ENCODE measurements at places on chromosomes 5 and 9. TPM values are rescaled to one million over a fixed set of nuclear protein-coding genes. Genes with fewer than 3 reads are reported as not detected.

- no peak for DNase-seq
Measured at GRCh38 chr5:180052211-180052818, 19.2 kb downstream of the RNF130 start.

DNA sequence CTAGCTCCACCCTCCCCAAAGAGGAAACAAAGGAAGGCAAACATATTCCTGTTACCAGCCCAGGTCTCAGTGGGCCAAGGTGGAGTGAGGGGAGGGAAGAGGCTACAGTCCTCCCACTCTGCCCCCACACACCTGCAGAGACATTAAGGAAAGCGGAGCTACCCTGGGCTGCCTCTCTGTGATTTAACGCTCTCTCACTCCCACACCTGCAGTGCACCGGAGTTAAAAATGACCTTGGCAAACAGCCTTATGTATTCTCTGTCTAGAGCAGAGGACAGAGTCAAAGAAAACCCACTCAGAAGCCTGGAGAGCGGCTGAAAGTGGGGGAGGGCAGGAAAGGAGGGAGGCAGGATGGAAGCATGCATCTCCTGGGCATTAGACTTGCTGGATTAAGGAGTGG, 32.7 kb downstream of the KCNIP1 start:
- no peak for DNase-seq

DNA sequence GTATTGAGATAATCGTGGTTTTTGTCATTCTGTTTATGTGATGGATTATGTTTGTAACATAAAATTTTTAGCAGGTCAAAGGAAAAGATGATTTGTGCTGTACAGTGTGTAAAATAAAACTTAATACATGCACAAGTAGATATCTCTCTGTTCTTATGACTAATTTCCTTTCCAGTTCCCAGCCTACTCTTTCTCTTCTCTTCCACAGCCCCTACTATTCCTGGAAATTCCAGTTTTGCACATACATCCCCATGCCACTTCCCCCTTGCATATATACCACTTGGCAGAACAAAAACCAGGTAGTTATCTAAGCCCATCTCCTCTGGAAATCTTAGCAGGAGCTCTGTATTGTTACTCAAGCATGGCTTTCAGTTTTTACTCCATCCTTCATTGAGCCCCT, 20.2 kb downstream of the TEK start:
- no peak for DNase-seq

Gene WNT8A
- total RNA-seq = not detected

Gene GHR
- total RNA-seq = 0.27 TPM

Gene ACOT12
- not detected for total RNA-seq

- no peak for DNase-seq
Measured at GRCh38 chr5:140391312-140391711, 10.3 kb upstream of the ANKHD1 start.

GRCh38 chr5:170115925-170116324, 10.2 kb downstream of the FOXI1 start:
- DNase-seq = no peak

Gene RELL2
- 6.9 TPM for total RNA-seq

DNA sequence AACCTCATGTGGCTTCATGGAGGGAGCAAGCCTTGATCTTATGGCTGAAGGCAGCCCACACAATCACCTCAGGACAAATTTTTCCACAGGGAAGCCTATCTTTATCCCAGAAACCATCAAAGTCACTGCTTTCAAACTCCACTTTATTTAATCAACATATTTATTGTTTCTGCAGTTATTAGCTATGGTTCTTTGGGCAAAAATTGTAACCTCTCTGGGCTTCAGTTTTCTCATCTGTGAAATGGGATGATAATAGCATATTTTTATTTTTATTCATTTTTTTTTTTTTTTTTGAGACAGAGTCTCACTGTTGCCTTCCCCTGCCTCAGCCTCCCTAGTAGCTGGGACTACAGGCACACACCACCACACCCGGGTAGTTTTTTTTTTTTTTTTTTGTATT, 2.1 kb upstream of the RPS14 start:
- DNase-seq = no peak

DNA sequence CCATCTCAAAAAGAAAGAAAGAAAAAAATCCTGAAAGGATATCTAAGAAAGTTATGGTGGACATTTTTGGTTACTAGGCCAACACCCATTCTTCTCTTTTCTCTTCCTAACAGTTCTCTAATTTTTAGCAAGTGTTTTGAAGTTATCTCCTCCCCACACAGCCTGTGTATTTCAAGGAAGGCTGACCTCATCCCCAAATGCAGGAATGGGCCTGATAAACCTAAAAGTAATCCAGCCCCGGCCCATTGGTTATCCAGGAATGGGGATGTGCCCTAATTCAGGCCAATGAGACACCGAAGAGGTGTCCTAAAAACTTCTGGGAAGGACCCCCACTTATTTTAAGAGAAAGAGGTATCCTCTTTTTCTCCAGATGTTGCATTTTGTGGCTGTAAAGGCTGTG, 46.6 kb downstream of the F2R start:
- no peak for DNase-seq

DNA sequence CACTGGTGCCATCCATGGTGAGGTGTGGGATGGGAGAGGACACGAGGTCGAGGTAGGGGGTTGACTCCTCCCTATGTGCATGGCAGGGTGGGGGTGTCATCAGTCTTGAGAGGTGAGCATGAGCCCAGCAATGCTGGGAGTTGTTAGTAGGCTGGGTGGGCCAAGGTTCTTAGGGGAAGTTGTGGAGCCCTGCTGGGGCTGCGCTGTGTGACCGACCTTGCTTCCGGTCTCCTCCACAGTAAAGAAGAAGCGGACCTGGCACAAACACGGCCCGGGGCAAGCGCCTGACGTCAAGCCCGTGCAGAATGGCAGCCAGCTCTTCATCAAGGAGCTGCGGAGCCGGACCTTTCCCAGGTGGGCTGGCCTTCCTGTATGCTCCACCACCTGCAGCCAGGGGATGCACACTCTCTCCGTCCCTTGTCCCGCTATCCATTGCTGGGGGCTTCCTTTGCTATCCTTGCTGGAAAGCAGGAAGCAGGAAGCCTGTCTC, 59.8 kb downstream of the PHF2 start:
- no peak for DNase-seq

GRCh38 chr5:171094356-171094755, 214.7 kb upstream of the TLX3 start:
- DNase-seq = no peak

- DNase-seq = no peak
Measured at GRCh38 chr5:146706321-146706972, 172.1 kb downstream of the PPP2R2B start.

Gene TPRN
- total RNA-seq = 25.1 TPM

DNA sequence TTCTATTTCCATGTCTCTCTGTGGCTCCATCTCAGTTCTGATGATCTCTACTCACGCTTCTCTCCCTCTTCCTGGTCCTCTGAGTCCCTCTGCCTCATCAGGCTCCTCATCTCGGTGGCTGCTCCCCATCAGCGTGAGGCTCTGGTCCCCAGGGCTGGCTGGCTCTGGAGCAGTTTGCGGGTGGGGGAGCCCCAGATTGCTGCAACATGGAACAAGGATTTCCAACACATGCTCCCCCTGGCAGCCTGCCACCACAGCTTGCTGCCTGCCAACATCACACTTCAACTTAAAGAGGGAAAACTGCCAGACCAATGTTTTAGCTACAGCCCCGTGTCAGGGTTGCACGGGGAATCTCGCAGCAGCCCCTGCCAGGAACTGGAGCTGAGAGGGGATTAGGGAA, 77.2 kb upstream of the NEK6 start:
- no peak for DNase-seq

- DNase-seq = no peak
Measured at GRCh38 chr5:137564398-137564961, 65.4 kb upstream of the SPOCK1 start.

Gene LECT2
- not detected for total RNA-seq

DNA sequence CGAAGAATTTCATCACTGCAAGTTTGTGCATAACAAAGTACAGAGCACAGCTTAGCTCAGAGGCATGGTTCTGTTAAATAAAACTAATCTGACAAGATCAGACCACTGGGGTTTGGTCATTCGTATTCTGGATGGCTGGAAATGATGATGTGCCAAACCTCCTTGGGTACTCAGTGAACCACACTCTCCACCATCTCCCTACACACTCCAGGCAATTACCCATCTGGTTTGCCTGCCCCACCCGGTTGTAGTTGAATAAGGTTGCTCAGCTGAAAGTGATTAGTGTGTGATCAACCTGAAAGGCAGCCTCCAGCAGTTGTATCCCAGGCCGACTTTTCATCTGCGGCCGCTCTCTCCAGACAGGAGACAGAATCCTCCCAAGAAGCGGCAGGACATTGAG, 371.4 kb downstream of the TLE1 start:
- no peak for DNase-seq

GRCh38 chr5:20029266-20029665, 41.3 kb upstream of the CDH18 start:
- DNase-seq = no peak

GRCh38 chr5:154331232-154331631, 114.6 kb upstream of the SAP30L start:
- no peak for DNase-seq

Gene SLC27A6
- total RNA-seq = not detected

Gene SLC12A7
- total RNA-seq = 34.7 TPM

- peak; percentile 42 for DNase-seq
Measured at GRCh38 chr5:101942321-101942882, 353.7 kb downstream of the SLCO4C1 start.

- no peak for DNase-seq
Measured at GRCh38 chr5:32586276-32586599, 881 bp downstream of the SUB1 start.

DNA sequence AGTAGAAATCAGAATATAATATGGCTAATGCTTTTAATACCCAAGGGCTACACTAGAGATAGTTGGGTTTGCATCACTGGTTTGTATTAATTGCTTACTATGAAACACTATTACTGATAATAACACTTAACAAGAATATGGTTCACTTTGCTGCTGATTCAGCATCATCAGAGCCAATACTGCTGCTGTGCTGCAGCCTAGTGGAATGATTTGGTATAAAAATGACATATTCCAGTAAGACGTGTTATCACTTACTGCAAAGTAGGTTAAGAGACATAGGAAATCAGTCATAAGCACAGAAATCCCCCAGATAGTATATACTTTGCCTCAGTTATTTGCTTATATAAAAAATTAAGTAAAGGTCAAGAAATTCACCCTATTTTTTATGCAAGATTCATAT, 2.8 kb downstream of the CDH10 start:
- no peak for DNase-seq
